Activated CD8-positive, alpha-beta T cell treated with anti-CD3 and anti-CD28 coated beads for 36 hours (primary cell): ENCODE measurements at places on chromosomes 5 and 9. TPM values are rescaled to one million over a fixed set of nuclear protein-coding genes. Genes with fewer than 3 reads are reported as not detected.

DNA sequence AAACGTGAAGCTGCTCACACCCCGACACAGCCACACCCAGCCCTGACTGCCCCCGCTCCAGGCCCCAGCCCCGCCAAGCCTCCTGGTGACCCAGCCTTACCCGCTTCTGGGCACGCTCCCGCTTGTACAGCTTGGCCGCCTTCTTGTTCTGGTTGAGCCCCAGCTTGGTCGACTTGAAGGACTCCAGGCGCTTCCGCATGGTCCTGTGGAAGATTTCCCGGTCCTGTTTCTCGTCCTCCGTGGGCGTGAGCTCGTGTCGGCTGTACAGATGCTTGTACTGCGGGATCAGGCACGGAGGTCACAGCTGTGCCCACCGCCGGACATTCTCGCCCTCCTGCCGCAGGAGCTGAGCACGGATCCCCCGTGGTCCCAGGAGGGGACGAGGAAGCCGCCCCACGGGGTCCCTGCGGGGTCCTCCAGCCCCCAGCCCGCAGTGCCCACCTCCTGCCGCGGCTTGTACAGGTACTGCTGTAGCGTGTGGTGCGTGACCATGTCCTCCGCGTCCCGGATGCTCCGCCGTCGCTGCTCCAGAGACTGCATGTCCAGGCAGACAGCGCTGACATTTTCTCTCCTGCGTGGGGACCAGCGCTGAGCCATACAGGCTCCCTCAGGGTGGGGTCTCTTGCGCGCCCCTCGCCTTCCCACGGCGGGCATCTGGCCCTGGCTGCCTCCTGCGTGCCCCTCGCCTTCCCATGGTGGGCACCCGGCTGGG lies 33.3 kb downstream of the EXOC3 start:
- peaks cover 2% of the 10 kb centered on the region for H3K27me3 ChIP-seq
- DNase-seq, result no peak
- H3K27ac ChIP-seq, result no peak overlapping the region
- H3K4me1 ChIP-seq, result peaks cover 7% of the 10 kb centered on the region
- H3K4me3 ChIP-seq, result no peak overlapping the region

GRCh38 chr9:115226152-115226551 lies 108.2 kb upstream of the TNC start:
- peaks cover 8% of the 10 kb centered on the region for H3K27me3 ChIP-seq
- H3K36me3 ChIP-seq, result no peaks in the 10 kb centered on the region

- DNase-seq, result peak; percentile 85
- H3K27me3 ChIP-seq, result no peaks in the 10 kb centered on the region
- peaks cover 3% of the 10 kb centered on the region for H3K4me1 ChIP-seq
- no peak overlapping the region for H3K4me3 ChIP-seq
- H3K27ac ChIP-seq, result no peak overlapping the region
These were observed 13.7 kb upstream of the FCHSD1 start for GRCh38 chr5:141664733-141665461.

DNA sequence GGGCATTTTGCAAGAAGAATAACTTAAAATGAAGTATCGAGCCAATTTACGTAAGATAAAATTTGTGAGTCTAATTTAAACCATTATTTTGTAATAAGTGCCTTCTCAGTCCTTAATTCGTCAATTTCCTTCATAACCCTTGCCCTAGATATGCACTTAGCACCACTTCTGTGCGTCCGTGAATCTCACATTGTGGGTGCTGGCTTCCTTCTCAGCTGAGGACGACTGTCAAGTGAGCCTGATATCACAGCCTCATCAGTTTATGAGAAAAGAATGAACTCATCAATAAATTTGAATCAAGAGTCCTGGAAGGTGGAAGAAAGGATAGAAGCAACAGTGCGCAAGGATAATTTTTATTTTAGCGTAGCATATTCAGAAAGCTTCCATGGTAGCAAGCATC lies 64.5 kb downstream of the MARCHF11 start:
- DNase-seq, result no peak
- H3K4me1 ChIP-seq, result no peaks in the 10 kb centered on the region
- no peaks in the 10 kb centered on the region for H3K27me3 ChIP-seq
- no peaks in the 10 kb centered on the region for H3K36me3 ChIP-seq
- H3K4me3 ChIP-seq, result no peak overlapping the region

DNA sequence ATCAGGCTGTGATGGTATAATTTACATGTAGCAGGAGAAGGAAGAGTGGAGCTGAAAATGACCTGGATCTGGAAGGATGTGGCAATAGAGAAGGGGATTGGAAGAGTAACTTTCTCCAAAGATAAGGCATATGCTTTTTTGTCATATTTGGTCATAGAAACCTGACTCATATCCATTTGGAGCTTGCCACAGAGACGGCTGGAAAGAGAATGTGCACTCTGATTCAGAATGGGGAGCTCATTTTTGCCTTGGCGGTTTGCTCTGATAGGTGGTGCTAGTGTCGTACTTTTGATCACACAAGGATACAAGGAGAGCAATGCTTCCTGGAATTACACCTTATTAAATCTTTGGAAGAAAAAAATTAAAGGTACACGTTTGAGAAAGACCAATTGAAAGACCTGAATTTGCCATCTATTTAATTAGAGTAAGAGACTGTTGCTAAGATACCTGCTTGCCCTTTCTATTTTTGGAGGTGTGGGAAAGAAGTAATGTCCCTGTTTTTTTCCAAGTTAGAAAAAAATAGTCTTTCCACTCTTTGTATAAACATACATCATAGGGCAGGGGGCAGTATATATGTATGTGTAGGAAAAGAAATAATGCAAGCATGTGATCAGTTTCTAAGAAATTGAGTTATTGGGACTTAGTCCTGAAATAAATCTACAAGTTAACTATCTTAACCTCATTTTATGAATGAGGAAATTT lies 5.4 kb downstream of the LSM11 start:
- H3K4me1 ChIP-seq, result peaks cover 48% of the 10 kb centered on the region
- DNase-seq, result no peak
- H3K4me3 ChIP-seq, result no peak overlapping the region
- no peaks in the 10 kb centered on the region for H3K27me3 ChIP-seq
- H3K27ac ChIP-seq, result no peak overlapping the region

Gene GARIN3
- 1.1 TPM for total RNA-seq
